Activated CD4-positive, alpha-beta T cell treated with anti-CD3 and anti-CD28 coated beads, Interleukin-10, Interleukin-2, amounts not matched to agents 100 ng/mL and 50 ng/mL, durations not matched to agents 16 hours and 8 hours (primary cell): ENCODE measurements at places on chromosomes 6 and 20.

GRCh38 chr6:25278261-25278913, 787 bp upstream of the CARMIL1 start:
- no peak for DNase-seq

DNA sequence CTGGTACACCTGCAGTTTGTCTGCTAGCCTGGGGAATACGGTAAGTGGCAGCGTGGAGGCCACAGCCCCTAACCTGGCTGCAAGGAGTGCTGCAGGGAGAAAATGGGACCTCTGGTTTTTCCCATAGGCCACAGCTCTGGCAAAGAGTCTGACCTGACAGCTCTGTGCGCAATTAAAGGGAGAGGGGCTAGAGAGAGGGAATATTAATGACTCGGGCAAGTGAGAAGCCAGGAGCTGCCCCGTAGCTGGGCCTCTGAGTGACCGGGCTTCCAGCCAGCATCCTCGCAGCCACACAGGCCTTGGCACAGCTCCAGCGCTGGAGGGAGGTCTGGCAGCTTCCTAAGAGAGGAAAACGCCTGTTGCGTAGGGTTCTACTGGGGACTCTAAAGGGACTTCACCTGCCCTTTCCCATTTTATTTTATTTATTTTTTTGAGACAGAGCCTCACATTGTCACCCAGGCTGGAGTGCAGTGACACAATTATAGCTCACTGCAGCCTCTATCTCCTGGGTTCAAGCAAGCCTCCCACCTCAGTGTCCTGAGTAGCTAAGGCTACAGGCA, 18.2 kb upstream of the OCSTAMP start:
- DNase-seq = no peak

DNA sequence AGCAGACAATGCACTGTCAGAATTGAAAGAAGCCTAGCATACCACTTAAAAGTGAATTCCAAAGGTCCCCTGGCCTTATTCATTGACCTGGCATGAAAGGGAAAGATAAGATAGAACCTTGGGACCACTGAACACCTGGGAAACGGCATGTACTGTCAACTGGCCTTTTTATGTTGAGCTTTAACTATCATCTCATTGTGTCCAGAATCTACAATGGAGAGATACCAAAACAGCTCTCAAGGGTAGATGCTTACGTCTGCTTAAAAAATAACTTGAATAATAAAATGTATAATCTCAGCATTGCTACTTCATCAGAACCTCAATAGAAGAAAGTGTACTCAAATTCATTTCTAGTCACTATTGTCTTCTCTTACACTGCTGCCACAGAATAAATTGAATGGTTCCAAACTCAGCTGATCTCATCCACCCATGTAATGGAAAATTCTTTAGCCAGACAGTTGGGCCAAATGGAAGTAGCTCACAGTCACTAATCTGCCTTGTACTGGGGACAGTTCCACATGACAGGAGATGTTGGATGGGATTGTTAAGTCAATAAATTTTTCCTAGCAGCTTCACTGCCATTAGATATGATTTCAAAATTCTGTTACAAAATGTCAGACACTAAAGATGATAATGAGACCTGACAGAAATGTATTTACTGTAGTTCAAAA, 93.8 kb downstream of the MLIP start:
- no peak for DNase-seq

- no peak for DNase-seq
These were observed 281.2 kb upstream of the SGK1 start for GRCh38 chr6:134599079-134599478.

DNA sequence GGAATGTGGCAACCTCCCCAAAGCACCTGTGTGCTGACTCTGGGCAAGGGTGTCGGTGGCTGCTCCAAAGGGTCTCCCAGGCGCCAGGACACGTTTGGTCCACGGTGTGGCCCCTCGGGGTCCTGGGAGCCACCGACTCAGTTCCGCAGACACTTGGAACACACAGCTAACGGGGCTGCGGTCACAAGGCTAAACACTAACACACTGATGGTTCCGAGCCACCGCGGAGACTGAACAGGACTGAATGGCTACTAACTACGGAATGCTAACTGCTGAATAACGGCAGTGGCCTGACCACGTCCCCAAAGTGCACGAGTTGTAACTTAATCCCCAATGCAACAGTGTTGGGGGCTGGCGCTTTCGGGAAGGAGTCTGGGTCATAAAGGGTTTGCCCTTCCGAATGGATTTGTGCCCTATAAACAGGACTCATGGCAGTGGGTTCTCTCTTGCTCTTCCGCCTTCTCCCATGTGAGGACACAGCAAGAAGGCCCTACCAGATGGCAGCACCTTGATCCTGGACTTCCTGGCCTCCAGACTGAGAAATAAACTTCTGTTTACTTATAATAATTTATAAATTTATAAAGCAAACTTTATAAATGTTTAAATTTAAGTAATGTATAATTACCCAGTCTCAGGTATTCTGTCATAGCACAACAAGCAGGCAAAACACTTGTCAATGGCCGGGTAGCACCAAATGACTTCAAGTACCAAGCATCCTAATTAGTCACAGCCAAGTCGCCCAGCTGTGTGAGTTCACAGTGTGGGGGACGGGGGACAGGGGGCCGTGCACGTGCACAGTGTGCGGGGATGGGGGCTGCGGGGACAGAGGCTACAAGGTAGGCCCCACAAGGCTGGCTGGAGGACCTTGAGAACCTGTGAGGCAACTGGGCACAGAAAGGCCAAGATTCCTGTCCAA, 2.3 kb upstream of the EEF1A2 start:
- no peak for DNase-seq

- no peak for DNase-seq
These were observed 89.3 kb downstream of the HTR1B start for GRCh38 chr6:77373955-77374354.

DNA sequence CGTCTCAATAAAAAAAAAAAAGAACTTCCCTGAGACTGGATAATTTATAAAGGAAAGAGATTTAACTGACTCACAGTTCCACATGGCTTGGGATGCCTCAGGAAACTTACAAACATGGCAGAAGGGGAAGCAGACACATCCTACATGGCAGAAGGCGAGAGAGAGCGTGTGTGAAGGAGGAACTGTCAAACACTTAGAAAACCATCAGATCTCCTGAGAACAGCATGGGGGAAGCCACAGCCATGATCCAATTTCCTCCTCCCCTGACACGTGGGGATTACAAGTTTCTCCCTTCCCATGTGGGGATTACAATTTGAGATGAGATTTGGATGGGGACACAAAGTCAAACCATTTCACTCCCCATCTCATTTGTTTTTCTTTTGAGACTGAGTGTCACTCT, 46.6 kb upstream of the TFAP2C start:
- no peak for DNase-seq

GRCh38 chr20:36462440-36463211, 78.7 kb upstream of the MYL9 start:
- DNase-seq = no peak

- no peak for DNase-seq
These were observed 91.9 kb downstream of the ADGRB3 start for GRCh38 chr6:68726992-68727391.

- no peak for DNase-seq
These were observed 55.3 kb upstream of the ADTRP start for GRCh38 chr6:11833626-11834592.

DNA sequence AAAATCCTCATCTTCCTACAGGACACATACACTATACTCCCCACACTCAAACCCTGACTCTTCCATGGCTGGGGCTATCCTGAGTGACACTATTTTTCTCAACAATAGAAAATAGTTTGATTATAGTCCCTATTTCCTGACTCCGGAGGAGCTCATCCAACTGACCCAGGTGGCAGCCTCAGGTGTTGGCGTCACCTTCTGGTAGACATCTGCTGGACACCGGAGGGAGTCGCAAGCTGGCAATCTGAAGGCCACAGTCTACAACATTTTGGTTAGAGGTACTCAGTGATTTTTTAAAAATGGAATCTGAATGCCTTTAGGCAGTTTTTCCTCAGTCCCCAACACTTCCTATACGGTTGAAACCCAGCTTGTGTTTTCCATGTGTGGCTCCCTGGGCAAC, 32.2 kb upstream of the OCSTAMP start:
- no peak for DNase-seq

- no peak for DNase-seq
These were observed 610 bp downstream of the CASP8AP2 start for GRCh38 chr6:89830170-89830809.
